ENCODE measurements at places on chromosomes 4 and X. TPM values are rescaled to one million over a fixed set of nuclear protein-coding genes. Genes with fewer than 3 reads are reported as not detected.

DNA sequence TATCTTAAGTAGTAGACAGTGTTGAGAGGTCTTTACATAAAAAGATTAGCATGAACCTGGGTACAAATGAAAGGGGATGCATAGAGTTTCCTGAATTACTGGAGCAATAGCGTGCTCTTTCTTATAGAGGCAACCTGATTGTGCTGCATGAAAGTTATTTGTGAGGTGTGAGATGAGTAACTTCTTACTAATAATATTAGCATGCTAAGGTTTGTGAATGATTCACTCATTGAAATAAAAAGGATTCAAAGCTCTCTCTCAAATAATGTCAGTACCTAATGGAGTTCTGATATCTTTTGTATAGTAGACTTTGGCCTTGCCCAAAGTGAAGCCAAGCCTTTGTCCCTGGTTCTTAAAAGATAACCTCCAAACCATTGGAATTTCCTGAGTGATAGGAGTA, 131.0 kb upstream of the CXXC4 start:
- no peak for DNase-seq

- no peak for DNase-seq
These were observed 19.2 kb upstream of the SLC6A14 start for GRCh38 chrX:116417214-116417613.

DNA sequence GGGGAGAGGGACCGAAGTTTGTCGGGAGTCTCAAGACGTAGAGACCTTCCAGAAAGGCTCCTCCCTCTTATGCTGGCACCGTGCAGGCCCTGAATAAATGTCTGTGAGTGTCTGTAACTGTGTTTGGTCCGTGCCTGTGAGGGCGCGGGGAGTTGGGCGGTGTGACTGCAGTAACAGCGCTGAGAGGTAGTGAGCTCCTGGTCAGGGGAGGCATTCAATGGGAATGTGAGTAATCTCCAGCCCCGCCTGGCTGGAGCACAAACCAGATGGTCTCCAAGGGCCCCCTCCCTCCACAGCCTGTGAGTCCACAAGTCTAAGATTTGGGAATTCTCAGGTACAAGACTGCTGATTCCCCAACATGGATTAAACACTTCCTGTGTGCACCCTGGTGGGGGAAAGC, 100.0 kb downstream of the HMX1 start:
- no peak for DNase-seq

- no peak for DNase-seq
These were observed 70.2 kb upstream of the LONRF3 start for GRCh38 chrX:118904218-118904617.

GRCh38 chr4:85864259-85865205, 389.6 kb downstream of the ARHGAP24 start:
- no peak for DNase-seq

DNA sequence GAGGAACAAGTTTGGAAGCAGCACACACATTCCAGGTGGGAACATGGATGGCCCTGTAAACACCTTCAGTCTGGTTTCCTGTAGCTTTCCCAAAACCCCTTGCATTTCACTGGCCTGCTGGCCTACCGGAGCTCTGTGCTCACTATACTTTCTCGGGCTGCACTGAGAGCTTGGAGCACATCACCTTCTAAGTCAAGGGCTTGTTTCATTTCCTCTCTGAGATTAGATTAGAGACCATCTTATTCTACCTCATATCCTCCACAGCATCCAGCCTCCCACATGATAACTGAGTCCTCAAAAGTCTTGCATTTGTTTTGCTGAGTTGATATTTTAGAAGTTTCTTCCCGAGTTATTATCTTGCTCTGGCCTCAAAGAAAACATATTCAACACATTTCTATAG, 147.7 kb downstream of the RASL11B start:
- DNase-seq: no peak

DNA sequence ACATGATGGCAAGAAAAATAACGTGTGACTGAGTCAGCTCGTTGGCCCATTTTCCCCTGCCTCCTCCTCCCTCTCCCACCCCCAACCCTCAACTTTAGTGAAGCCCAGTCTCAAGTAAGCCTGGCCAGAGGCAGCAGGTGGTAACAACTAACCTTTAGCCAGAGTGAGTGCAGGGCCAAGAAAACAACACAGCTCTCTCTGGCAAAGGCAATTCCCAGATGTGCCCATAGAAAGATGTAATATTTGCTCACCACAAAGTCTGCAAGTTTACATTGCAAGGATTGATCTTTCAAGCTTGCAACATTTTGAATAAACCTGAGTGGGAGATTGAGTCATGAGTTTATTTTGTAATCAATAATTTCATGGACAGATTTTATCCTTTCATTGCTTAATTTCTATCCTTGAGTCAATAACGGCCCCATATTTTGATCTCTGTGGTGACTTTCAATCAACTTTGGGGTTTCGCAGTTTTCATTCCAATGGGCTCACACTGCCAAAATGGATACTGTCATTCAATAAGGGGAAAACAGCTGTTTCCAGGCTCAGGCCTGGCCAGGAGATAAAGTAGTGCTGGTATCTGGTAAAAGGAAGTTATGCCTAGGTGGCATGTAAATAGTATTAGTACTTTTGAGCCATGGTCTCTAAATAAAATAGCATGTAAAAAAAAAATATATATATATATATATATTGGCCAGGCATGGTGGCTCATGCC, 130.7 kb upstream of the TMEM164 start:
- DNase-seq: no peak

DNA sequence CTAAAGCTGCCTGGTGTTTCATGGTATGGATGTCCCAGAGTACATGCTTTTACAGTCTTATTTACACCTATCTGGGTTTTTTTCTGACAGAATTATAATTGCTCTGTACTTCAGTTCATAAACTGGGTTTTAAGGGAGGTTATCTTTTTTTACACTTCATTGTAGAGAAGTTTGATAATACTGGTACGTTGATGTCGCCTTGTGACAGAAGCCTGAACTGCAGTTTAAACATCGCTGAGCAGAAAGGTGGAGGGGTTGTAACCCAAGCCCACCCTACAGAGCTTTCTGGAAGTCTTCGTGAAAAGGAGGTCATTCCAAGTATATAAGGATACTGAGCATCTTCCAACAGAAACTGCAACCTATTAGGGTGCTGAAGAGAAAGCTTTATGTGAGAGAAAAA, 46.4 kb downstream of the BEX1 start:
- no peak for DNase-seq

DNA sequence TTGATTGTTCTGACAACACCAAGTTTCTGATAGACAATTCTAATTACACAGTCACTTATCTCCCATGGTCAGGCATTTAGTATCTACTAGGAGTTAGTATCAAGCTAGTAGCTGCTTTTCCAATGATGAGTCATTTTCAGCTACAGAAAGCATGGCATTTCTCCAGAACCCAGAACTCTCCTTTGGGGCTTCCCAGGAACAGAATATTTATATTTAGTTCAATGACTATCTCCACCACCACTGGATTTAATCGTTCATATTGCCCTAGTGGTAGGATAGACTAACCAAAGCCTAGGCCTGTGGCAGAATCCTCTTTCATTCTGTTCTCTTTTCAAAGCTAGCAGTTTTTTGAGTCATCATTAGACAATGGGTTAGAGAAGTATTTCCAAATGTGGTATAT, 569.4 kb downstream of the GABRG1 start:
- no peak for DNase-seq

GRCh38 chr4:134708616-134709015, 507.0 kb upstream of the PABPC4L start:
- no peak for DNase-seq

DNA sequence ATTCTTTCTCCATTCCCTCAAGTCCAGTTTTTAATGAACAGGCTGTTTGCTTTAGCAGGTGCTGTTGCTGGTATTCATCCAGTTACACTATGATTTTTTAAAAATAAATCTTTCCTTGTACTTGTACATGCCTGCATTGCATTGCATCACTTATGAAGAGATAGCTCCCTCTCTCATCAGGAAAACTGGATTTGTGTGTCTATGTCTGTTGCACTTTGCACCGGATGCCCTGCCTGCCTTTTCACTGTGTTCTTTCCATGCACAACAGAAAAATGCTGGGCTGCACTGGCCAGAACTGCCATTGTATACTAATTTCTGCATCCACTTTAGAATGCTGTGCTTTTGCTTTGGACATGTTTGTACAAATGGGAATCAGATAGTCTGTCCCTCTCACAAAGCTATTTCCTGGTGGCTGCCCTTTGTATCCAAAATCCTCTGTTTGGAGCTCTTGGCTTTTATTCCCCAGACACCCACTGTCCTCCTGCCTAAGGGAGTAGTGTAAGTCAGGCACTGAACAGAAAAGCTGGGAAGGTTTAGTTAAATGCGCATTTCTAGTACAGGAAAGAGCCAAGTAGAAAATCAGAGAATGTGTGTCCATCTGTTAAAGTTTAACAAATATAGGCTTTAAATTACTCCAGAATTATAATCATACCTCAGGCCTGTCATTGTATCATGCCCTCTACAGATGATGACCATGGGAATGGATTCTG, 119.1 kb downstream of the MBNL3 start:
- DNase-seq: no peak

GRCh38 chrX:65686236-65686635, 18.8 kb downstream of the MSN start:
- DNase-seq: no peak

DNA sequence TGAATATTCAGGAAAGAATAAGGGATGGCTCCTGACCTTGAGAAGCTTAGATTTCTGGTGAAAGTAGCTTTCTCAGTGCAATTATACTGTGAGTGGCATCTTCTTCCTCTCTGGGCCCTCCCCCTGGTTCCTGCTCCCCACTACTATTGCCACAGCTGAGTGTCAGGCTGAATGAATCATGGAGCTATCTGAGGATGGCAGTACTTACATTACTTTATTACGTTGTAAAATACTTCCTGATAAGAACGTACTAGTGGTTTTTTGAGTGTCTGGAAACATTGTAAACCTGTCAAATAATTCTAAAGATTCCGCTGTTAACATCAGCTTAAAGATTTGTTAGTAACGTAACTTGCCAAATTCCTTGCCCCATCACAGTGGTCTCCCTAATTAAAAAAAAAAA, 36.2 kb downstream of the ARHGAP10 start:
- DNase-seq: no peak

DNA sequence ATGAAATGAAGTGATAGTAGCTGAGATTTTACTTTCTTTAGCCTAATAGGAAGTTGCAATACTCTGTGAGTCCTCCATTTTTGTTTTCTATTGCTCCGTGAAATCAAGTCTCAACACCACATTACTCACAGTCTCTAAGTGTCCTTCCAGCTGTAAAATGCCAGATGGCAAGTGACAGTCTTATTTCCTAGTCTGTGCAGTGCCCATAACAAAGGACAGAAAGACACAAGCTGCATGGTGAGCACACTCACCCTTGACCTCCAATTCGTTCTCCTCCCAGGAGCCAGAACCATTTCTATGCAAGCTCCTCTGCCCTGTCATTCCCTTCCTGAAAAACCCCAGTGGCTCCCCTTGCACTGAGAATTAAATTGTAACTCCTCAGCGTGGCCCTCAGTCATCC, 101.6 kb downstream of the PARM1 start:
- DNase-seq: no peak

- no peak for DNase-seq
These were observed 103.7 kb upstream of the AADAT start for GRCh38 chr4:170193496-170193895.

GRCh38 chr4:19406789-19407188, 844.9 kb upstream of the SLIT2 start:
- DNase-seq: no peak

DNA sequence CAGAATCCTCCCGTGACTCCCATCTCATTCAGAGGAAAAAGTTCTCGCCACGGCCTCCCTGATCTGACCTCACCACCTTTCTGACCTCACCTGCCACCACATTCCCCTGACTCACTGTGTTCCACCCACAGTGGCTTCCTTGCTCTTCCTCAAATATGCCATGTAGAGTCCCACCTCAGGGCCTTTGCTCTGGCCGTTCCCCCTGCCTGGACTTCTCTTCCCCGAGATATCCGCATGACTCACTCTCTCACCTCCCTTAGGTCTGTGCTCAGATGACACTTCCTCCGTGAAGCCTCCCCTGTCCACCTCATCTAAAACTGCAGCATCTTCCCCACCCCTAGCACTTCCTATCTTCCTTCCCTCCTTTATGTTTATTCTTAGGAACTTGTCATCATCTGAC, 7.2 kb upstream of the TSPYL2 start:
- DNase-seq: no peak

DNA sequence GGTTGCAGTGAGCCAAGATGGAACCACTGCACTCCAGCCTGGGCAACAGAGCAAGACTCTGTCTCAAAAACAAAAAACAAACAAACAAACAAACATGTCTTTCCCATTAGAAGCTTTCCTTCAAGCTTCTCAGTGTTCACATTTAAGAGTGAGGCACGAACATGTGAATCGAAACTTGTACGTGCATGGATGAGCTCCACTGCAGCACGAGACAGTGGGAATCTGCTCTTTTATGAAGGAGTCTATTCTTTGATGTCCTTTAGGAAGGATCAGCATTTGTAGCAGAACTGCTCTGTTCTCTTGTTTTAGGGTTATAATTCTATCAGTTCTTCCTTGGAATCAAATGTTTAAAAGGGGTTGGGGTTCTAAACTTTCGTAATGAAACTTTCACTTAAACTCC, 23.4 kb upstream of the ZNF518B start:
- no peak for DNase-seq

GRCh38 chr4:7392438-7393421, 42.0 kb downstream of the PSAPL1 start:
- peak; percentile 70 for DNase-seq

DNA sequence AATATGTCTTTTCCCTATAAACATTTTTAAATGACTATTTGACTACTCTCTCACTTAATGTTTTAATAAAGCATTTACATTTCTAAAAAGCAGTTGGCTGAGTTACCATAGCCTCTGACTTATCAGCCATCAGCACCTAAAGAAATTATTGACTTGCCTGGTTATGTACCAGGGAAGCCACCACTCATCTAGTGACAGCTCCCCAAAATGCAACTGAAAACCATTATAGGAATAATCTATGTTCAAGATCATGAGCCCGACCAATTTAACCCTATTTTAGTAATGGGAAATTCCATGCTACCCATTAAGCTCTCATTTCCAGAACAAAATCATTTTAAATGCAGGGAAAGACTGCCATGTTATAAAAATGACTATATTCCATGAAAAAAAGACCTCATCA, 34.4 kb downstream of the HDX start:
- no peak for DNase-seq

- no peak for DNase-seq
These were observed 70.2 kb upstream of the NEIL3 start for GRCh38 chr4:177239477-177239876.

GRCh38 chr4:106304632-106305031, 11.4 kb downstream of the TBCK start:
- no peak for DNase-seq

GRCh38 chr4:75623026-75623425, 7.3 kb downstream of the CDKL2 start:
- DNase-seq: no peak

Gene ETDA
- total RNA-seq: not detected

Gene SH2D1A
- not detected for total RNA-seq

Gene PPP1R2C
- total RNA-seq: not detected

Gene FAM184B
- not detected for total RNA-seq

Gene PDE6B
- 6.1 TPM for total RNA-seq

Gene HELT
- total RNA-seq: not detected

Gene SLC10A6
- 0.25 TPM for total RNA-seq

Gene GPR143
- 3.4 TPM for total RNA-seq

Gene HTT
- total RNA-seq: 43.9 TPM

Gene ZDHHC15
- 3.3 TPM for total RNA-seq

Gene STATH
- total RNA-seq: not detected

Gene CTAG1B
- not detected for total RNA-seq

Gene CT45A10
- total RNA-seq: 0.92 TPM

Gene TCEAL7
- 21.9 TPM for total RNA-seq

Gene RAB40AL
- total RNA-seq: 1.3 TPM
